Hematopoietic multipotent progenitor cell treated with erythropoietin and hydrocortisone succinate and interleukin-3 and kit ligand, for 6 days (in vitro differentiated cells): ENCODE measurements at places on chromosomes 2 and 18.

GRCh38 chr2:225090746-225091145 lies 48.5 kb upstream of the DOCK10 start:
- DNase-seq: no peak

- no peak for DNase-seq
Measured at GRCh38 chr2:217743966-217744761, 258.6 kb downstream of the TNS1 start.

DNA sequence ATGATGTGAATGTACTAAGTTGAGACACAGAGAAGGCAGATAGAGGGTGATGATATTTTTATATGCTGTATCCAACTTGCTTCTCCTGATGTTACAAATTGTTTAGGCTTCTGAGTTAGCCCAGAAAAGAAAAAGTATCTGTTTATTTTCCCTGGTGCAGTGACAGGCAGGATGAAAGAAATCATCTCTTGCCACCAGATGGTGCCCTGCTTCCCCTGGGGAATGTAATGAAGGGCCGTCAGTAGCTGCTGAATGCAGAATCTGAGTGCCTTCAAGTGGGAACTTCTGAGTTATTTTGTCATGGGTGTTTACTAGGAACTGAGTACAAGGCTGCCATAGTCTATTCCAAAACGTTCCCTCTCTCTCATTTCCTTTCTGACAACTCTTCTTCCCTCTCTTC lies 525.6 kb downstream of the MBD2 start:
- DNase-seq: peak; percentile 14

- no peak for DNase-seq
Measured at GRCh38 chr18:65704046-65704445, 46.8 kb upstream of the CDH7 start.

DNA sequence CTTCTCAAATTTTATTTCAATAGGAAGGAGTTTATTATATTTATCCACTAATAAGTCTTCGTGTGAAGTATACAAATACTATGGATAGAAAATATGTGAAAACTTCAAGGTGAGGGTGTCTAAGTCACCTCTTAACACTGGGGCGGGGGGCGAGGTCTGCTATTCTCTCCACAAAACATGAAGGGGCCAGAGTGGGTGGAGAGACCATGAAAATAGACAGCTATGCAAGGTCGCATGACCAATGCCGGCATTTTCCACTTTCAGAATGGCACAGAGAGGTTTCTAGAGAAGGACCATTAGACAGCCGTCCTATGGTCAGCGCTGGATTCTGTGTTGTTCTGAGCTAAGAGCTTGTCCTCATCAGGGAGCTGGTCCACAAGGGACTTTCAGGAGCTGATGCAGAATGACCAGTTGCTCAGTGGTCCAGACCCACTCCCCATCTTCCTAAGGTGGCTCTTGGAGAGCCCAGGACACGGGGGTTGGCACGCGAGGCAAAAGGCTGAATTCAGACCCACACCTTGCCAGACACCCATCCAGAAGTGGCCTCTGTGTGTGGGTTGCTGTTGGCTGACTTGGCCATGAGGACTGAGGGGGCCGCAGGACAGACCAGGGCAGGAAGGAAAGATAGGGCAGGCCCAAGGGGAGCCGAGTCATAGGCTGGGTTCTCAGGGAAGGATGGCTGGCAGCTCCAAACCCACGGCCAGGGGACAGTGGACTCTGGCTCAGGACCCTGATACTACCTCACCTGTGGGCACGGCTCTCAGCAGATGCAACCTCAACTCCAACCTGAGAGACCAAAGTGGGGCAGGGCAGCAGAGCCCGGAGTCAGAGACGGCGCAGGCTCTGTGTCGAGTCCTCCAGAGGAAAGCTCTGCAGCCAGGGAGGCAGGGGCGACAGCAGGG lies 69.8 kb downstream of the NDUFA10 start:
- no peak for DNase-seq

DNA sequence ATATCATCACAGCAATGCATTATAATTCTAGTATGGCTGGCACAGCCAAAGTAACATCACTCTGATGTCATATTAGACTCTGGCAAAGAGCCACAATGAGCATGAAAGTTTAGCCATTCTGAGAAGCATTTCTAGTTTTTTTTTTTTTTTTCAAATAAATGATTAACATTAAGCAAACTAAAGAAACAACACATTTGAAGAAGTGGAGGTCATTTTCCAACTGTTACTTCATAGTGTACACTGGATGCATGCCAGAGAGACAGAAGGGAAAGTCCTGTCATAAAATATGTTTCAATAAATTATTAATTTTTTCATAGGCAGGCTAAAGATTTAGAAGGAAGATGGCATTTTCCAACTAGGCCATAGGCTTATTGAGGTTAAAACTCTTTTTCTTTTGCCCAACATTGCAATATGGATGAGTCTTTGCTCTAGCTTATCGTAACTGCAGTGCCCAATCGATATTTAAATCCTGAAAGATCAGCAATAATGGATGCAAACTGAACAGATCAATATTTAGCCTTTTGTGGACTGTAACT lies 1630.4 kb upstream of the ACVR2A start:
- DNase-seq: no peak
